Foreskin fibroblast (primary cell): ENCODE measurements at places on chromosomes 1 and 21.

GRCh38 chr1:67226688-67227087 lies 60.4 kb downstream of the IL23R start:
- no peak for DNase-seq

DNA sequence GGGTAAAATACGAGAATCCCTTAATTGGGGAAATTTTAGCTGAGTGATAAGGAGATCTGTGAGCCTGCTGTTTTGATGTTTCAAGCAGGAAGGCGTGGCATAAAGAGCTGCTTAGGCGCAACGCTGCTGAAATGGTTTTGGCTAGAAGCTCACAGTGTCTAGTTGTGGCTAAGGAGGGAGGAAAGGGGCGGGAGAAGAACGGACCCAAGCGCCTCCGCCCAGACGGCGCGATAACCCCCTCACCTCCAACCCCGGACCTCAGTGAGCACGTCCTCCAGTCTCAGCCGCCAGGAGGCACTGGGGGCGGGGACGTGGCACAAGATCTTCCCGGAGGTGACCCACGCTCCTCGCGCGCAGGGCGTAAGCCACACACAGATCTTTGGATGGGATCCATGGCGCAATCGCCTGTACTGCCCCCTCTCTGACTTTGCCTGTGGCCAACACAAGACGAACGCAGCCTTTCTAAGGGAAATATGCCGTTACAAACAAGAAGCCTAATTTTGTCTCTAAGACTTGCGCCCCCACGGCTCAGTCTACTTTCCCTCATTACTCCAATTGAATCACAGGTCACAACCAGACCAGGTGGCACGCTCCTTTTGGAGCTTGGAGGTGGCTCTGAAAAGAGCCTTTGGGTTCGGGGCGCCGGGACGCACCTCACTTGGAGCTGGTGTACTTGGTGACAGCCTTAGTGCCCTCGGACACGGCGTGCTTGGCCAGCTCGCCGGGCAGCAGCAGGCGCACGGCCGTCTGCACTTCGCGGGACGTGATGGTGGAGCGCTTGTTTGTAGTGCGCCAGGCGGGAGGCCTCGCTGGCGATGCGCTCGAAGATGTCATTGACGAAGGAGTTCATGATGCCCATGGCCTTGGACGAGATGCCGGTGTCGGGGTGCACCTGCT lies 23.4 kb upstream of the RNF187 start:
- peak; percentile 45 for DNase-seq

DNA sequence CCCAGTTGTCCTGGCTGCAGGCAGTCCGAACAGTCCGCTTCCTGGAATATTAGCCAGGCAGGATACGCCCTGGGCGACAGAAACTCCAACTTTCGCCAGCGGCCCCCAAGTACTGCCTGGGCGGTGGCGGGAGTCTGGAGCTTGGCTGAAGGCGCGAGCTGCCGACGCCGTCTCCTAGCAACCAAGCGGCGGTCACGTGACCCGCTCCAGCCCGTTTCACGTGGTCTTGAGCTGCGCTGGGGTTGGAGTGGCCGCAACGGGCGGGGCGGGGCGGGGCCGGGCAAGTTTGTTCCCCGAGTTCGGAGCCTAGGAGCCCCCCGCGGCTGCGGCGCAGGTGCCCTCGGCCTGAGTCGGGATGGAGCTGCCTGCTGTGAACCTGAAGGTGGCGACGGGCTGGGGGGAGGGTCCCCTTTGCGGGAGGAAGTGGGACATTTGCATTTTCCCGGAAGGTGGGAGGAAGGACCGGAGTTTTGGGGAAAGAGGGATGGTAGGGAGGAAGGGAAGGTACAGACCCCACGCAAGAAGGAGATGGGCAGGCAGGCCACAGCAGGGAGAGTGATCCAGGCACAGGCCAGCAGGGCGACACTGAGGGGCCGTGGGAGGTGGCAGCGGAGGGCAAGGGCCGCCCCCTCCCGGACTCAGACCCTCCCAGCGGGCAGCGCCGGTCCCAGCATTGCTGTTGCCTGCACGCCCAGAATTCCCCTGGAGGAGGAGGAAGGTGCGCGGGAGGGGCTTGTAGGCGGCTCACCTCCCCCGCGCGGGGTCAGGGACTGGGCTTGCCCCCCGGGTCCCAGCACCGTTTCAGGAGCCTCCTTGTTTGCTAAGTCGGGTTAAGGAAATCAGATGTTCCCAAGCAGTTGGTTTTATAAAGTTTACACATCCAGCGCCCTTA lies at the start of gene AGTRAP:
AGTRAP (plus strand) TSS at position 283 of the 892 bp plus-strand sequence; CDS start at position 356, 73 bp downstream.
- DNase-seq = peak; percentile 91

DNA sequence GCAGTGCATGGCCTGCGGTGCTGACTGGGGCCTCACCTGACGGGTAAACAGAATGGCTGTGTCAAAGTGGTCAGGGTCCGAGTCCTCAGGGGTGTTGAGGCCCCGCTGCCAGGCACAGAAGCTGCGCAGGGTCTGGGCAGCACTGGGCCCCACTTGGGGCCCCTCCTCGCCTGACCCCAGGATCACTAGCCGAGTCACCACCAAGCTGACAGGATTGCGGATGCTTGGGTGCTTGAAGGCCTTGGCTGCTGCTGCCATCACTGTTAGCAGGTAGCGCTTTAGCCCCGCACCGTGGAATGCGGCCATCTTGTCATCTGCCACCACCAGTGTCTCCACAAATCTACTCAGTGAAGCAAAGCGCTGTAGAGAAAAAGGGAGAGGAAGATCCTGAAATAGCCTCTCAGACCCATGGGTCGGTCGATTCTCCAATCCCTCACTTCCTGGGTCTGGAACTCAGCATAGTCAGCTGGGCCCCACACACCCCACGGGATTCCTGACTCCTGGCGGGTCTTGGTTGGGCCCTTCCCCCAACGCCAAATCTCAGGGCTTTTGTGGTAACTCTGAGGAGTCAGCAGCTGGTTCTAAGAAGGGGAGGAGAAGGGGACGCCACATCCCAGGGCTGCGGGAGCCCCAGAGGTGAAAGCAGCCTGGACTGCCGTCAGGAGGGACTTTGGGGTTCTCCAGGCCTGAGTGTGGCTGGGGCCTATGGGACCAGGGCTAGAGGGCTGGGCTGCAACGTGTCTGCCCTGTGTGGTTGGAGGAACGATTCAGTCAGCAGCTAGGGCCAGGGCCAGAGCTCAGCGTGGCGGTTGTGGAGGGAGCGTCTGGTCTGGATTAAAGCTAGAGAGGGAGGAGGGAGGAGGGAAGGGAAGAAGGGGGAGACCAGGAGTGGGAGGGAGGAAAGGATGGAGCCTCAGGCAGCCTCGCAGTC lies 2.1 kb downstream of the ADAMTS4 start:
- DNase-seq = peak; percentile 94

DNA sequence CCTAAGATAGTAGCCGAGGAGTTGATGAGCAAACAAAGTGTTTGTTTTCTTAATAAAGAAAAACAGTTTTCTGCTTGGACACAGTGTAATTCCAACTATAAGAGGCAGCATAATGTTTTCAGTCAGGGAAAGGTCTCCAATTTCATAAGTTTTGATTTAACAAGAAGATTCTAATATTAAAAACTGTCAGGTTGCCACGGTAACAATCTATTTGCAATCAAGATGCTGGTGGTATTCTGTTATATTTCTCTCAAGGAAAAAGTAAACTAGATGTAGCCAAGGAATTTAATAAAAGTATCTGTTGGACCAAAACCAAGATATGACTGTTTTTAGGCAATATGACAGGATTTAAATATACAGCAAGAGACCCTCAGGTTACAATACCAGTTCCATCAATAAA lies 211.7 kb downstream of the SMYD3 start:
- DNase-seq = no peak

DNA sequence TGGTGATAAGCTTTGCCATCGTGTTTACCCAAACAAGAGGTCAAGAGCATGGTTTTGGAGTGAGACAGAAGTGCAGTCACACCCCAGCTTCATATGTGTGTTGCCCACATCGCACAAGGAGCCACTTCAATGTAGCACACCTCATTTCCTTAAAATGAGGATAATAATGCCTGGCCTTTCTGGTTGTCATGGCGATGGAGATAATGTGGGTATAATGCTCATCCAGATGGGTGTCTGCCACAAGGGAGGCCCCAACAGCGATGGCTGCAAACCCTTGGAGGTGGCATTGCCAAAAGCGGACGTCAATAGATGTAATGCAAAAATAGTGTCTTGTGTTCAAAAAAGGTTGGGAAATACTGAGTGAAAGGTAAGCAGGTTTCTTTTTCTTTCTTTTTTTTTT lies 83.1 kb upstream of the AJAP1 start:
- DNase-seq = no peak

- DNase-seq = peak; percentile 75
Observed at GRCh38 chr1:109369167-109369746, 28.5 kb downstream of the SORT1 start.

GRCh38 chr1:89900791-89901708 lies 80.2 kb downstream of the LRRC8D start:
- no peak for DNase-seq

DNA sequence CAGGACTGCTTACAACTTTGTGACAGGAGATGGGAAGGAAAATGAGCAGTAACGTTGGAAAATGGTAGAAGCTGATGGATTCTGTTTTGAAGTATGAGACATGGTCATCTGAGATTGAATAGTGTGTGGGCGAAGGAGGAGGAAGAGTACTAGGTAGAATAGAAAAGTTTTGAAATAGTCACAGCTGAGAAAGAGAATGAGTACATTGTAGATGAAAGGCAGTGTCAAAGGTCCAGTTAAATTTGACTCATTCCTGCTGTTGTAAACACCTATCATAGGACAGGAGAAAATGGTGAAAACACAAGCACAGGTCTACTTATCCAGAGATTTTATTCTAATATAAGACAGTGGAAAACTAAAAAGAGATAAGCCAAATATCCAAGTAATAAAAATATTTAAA lies 56.8 kb upstream of the CFHR3 start:
- no peak for DNase-seq

DNA sequence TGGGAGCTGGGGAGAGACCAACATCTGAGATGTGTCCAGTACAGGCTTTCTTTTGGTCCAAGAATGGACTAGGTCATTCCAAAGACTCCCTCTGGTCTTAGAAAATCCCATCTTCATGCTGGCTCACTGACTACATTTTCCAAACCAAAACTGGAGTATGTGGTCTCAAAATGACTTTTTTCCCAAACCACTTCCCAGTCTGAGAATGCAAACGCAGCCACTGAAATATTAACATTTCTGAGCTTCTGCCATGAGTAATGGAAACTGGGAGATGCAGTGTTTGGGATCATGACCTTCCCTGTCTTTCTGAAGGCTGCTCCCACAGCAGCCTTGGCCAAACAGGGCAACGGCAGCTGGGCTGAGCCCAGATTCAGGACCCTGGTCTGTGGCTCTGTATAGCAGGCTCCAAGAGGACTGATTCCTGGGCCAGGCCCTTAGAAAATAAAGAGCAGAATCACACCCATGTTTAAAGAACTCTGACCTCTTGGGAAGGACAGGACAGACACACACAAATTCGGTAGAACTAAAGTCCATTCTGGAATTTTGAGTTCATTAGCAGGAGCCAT lies 62.1 kb upstream of the CNTN2 start:
- DNase-seq = no peak

GRCh38 chr21:34890724-34891612 lies 158.1 kb downstream of the RUNX1 start:
- no peak for DNase-seq

DNA sequence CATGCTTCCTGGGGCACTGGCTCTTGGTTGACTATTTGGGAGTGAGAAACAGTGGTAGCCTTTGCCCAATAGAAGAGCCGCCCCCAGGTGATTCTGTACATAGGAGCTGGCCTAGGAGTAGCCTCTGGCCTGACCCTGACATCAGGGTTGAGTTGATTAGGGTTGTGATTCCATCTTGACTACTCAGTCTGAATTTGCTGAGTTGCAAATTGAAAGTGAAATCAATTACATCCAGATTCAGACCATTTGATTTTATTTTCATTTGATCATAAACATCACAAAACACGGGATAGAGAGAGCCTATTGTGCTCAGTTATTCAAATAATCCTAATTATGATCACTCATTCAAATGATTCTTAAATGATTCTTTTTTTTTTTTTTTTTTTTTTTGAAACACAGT lies 253.2 kb downstream of the KIF26B start:
- no peak for DNase-seq

DNA sequence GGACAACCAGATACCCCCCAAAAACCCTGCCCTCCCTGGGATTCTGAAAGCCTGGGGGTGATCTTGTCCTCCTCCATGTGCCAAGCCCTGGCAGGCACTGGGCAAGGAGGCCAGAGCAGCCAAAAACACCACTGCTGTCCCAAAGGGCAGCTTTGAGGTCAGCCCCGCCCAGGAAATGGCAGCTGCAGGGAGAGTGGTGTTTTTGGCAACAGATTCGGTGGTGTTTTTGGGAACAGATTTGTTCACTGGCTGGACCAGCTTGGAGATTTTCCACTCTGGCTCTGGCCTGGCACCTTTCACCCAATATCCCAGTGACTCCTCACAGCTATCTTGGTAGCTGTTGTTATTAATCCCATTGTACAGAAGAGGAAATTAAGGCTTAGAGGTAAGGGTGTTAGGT lies 34.7 kb downstream of the LRP8 start:
- peak; percentile 60 for DNase-seq

DNA sequence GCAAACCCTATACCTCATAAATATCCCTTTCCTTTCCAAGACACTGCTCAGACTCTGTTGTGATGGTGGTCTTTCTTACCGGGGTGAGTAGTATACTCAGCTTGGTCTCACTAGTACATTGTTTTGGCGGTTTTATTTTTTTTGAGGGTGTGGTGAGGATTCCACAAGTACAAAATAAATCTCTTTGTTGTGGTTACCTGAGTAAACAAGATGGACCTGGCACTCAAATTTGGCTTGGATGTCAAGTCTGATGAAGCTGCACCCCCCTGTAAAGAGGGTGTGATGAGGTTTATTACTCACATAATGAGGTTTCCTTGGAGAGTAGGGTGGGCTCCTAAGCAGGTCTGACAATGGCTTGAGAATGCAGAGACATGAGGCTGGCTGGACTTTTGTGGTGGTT lies 68.2 kb upstream of the KCNJ6 start:
- no peak for DNase-seq

DNA sequence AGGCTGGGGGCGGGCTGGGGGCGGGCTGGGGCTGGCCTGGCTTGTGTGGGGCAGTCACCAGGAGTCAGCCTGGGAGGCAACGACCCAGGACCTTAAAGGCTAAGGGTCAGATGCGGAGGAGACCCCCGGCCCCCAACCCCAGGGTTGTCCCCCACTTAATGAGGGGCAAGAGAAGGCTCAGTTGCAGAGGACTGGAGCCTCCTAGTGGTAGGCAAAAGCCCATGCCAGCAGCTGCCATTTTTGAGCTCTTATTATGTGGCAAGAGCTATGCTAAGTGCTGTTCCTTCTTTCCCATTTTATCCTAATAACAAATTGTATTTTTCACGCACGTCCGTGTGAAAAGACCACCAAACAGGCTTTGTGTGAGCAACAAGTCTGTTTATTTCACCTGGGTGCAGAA lies 8.0 kb downstream of the KIAA1614 start:
- DNase-seq = no peak
